ENCODE measurements at places on chromosomes 6 and 20.

DNA sequence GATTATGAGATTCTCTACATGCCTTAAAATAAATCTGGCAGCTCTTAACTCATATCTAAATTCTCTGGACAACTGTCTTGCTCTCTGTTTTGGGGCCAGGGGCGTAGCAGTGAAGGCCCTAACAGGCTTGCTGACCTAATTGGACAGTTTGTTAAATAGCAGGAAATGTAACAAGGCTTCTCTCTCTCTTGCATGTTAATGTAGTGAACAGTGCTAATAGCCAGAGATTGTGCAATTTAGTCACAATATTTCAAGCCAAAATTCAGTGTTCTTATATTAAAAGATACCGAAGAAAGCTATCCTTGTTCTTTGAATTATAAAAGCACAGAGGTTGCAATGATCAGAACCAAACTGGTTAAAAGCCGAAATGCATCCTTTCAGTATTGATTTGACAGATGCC is 3.0 kb downstream of the PPP1R3D start:
- DNase-seq: no peak

- no peak for DNase-seq
These were observed 272.2 kb downstream of the KCNQ5 start for GRCh38 chr6:72894091-72894490.

GRCh38 chr20:13841206-13841605 is 56.4 kb downstream of the NDUFAF5 start:
- no peak for DNase-seq

DNA sequence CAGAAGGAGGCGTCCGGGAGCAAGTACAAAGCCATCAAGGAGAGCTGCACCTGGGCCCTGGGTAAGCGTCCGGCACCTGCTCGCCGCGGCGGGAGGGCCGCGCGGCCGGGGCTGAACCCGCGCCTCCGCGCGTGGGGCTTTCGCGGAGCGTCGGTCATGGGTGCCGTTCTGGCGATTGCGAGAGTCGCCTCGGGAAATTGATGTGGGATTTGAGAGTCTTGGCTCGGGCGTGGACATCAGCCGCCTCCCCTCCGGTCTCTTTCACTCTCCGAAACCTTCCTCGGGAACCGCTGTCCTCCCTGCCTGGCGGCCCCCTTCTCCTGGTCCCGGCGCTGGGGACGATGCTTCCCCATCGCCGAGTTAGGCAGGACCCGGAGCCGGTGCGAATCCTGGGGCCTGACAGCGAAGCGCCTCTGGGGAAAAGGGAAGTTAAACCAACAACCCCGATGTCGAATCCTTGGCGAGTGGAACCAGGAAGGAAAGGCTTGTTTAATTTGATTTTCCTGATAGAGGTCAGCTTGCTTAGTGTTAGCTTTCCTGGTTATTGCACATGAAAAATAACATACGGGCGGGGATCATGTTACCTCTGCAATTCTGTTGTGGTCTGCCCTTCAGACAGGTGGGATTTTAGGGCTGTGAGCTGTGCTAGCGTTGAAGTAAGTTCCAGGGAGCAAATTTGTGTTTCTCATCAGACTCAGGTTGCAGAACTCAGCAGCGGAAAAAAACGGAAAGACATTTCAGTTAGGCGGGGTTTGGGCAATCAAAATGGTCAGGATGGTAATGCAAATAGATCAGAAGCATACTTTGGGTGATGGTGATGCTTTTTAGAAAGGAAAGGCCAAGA is 594 bp downstream of the ARFGEF3 start:
- DNase-seq: peak; percentile 74

GRCh38 chr6:131979515-131980337 is 28.6 kb upstream of the CCN2 start:
- no peak for DNase-seq

- DNase-seq: no peak
These were observed 53.5 kb downstream of the RIPOR2 start for GRCh38 chr6:24882295-24882694.

DNA sequence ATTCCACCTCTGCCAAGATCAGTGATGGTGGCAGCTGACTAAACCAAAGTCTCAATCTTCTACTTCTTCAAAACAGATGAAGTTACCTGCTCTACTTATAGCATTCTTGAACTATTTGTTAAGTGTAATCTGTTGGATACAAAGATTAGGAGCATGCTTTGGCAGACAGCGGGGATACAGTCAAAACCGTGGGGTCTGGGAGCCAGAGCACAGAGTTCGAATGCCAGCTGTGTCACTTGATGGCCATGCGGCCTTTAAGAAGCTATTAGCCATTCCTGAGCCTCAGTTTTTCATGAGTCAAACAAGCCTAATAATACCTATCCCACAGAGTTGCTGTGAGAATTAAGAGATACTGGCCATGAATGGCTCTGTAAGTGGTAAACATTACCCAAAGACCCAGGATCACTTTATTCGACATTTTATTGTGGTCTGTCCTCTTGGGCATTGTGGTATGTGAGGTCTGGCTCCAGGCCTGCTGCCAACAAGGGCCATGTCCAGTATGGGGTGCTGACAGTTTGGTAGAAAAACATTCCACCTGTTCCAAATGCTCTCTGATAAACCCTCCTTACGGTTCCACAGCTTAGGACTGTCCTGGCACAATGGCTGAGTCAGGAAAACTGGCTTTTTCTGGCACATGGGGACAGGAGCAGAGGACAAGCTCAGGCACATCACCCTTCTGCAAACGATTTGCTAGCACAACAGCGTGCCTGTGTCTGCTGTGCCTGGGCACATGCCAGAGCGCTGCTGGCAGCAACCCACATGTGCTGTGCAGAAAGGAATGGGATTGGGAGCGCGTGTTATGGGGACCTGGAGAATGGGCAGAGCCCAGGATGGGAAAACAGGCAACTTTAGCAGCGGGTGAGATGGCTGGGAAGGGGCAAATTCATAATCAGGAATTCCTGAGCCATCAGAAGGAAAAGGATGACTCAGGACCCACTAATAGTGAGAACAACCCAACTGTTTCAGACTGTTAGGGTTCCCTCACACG is 15.7 kb upstream of the FAM83C start:
- peak; percentile 68 for DNase-seq

- no peak for DNase-seq
These were observed 25.2 kb downstream of the ILRUN start for GRCh38 chr6:34671367-34671766.

DNA sequence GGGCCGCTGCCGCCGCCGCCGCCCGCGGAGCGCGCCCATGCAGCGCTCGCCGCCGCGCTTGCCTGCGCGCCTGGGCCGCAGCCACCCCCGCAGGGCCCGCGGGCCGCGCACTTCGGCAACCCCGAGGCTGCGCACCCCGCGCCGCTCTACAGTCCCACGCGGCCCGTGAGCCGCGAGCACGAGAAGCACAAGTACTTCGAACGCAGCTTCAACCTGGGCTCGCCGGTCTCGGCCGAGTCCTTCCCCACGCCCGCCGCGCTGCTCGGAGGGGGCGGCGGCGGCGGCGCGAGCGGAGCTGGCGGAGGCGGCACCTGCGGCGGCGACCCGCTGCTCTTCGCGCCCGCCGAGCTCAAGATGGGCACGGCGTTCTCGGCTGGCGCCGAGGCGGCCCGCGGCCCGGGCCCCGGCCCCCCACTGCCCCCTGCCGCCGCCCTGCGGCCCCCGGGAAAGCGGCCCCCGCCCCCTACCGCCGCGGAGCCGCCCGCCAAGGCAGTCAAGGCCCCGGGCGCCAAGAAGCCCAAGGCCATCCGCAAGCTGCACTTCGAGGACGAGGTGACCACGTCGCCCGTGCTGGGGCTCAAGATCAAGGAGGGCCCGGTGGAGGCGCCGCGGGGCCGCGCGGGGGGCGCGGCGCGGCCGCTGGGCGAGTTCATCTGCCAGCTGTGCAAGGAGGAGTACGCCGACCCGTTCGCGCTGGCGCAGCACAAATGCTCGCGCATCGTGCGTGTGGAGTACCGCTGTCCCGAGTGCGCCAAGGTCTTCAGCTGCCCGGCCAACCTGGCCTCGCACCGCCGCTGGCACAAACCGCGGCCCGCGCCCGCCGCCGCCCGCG is 730 bp downstream of the INSM1 start:
- peak; percentile 25 for DNase-seq

DNA sequence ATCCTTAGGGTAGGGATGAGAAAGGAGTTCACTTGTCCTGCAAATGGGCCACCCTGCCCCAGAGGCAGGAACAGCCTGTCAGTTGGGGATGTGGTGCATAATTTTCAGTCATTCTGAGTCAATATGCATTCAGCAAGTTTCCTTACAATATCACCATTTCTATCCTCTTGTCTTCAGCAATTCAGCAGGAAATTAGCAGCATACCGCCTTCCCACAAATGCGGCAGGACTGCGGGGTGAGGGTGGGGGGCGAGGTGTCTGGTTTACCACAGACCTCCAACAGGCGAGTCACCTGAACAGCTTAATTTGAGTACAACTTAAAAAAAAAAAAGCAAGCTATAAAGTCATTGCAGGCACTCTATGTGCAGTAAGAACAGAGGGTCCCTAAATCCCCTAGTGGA is 126.8 kb downstream of the MAP3K7 start:
- DNase-seq: no peak

GRCh38 chr20:41355192-41355591 is 11.4 kb downstream of the EMILIN3 start:
- no peak for DNase-seq
